ENCODE measurements at places on chromosomes 7 and 10.

GRCh38 chr7:152871678-152872060 lies 112.1 kb downstream of the ACTR3B start:
- no peak for DNase-seq

DNA sequence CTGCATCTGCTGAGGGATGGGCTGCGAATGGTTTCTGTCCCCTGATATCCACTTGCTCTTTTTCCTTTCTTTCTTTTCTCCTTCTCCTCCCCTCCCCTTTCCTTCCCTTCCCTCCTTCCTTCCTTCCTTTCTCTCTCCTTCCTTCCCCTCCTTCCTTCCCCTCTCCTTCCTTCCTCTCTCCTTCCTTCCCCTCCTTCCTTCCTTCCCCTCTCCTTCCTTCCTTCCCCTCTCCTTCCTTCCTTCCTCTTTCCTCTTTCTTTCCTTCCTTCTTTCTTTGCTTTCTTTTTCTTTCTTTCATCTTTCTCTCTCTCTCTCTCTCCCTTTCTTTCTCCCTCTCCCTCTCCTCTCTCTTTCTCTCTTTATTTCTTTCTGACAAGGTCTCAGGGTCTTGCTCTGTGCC lies 20.2 kb upstream of the SPDYE1 start:
- no peak for DNase-seq

DNA sequence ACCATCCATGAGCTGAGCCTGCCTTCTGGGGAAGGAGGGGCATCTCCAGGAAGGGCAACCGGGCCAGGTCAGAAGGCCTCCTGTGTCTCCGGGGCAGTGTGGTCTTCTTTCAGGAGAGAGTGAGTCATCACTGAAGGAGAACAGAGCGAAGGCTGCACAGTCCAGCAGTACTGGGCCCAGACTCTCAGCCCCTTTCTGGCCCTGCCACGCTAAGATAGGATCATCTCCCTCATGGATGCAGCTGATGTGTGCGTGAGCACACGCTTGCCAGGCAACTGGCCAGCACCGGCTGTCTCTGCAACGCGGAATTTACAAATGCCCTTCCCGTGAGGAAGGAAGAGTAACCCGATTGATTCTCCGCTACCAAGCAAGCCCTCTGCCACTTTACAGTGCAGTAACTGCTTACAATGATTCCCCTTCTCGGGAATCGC lies 328.2 kb downstream of the TNS3 start:
- DNase-seq = no peak

DNA sequence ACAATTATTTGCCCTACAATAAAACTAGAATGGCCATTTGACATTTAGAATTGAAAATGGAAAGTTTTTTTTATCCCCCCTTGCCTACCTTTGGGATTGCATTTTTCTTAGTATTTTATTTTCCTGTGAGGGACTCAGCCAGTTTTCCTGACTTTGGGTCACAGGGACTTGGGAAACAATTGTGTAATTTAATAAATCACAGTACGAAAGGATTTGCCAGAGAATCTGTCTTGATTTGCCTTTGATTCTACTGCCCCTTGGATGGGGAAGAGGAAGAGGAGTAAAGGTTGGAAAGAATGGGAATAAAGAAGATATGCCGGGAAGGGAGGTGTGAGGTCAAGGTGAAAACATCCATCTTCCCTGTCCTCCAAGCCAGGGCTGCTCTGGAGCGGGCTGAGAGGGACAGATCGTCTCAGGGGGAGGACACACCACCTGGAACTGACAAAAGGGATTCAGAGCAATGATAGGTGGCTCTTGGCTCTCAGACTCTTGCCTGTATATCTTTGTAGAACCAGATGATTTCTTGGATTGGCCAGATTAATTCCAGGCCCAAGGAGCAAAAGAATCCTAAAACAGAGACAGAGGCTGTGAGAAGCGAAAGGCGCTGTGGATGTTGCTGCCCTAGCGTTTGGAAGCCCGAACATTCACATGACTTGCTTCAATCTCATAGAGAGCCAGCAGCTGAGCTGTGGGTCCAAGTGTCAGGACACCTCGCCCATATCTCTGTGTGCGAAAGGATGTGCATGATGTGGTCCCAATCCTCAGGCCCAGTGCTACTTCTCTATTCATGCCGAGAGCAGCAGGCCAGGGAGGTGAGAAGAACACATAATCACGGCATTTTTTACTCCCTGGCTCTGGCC lies 50.3 kb upstream of the ZEB1 start:
- DNase-seq = no peak

GRCh38 chr10:75952093-75952492 lies 520.7 kb downstream of the LRMDA start:
- DNase-seq = no peak

GRCh38 chr10:132580143-132580542 lies 42.6 kb downstream of the INPP5A start:
- no peak for DNase-seq

DNA sequence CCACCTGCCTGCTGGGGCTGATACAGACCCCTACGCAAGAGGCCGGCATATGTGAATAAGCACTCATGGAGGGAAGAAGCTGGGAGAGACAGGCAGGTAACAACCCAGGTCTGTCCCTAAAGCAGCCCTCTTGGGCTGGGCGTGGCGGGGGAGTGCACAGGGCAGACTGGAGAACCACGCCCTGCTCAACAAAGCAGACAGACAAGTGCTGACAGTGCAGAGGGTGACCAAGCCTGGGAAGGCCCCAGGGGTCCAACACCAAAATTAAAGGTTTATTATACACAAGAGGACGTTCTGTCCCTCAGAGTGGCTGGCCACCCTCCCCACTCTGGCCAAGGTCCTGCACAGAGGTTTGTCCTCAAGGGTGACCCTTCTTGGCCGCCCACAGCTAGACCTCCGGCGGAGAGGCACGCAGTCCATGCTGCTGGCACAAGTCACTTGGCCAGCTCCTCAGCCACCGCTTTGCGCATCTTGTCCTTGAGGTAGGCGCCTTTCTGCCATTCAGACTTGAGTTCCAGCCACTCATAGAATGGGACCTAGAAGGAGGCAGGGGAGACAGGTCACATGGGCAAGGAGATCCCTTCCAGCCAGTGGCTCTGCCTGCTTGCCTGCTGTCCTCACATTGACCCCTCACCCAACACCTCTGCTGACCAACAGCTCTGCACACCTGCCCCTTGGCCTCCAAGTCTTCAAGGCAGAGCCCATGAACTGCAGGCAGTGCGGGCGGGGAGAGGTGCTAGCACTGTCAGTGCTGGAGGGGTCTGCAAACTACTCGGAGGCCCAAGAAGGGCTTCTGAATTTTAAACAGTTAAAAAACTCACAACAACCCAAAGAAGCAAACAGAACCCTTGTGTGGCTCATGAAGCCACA lies 11.4 kb upstream of the NACAD start:
- DNase-seq = no peak

DNA sequence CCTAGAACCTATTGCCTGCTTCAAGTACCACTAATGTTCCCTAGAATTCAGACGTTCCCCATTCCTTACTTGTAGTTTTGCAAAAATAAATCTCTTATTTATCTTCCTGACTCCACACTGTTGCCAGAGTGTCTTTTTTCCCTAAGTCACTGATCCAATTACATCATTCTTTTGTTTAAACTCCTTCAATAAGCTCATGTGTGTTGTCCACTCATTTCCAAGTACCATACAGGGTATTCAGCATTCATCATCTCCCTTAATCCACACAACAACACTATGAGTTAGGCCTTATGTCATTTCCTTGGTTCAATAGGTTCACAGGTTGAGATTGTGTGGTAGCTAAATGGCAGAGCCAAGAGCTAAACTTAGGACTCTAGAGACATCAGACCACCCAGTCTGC lies 119.9 kb upstream of the RHOBTB1 start:
- DNase-seq = no peak

- no peak for DNase-seq
Measured at GRCh38 chr7:99111591-99111990, 32.3 kb downstream of the SMURF1 start.

DNA sequence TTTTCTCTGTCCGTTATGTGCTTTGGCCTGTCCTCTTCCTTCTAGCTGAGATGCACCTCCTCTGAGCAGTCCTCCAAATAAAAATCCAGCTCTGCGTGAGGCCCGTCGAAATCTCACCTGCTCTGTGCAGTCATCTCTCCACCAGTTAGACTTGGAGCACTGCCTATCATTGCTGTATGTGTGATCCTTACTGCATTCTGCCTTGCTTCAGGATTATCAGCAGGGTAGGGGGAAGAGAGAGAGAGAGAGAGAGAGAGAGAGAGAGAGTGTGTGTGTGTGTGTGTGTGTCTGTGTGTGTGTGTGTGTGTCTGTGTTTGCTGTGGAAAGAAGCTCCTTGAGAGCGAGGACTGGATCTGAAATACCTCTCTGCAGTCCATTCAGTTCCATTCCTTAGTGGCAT lies 129.4 kb downstream of the CCNY start:
- no peak for DNase-seq

GRCh38 chr7:22675421-22675820 lies 51.6 kb upstream of the IL6 start:
- DNase-seq = no peak

DNA sequence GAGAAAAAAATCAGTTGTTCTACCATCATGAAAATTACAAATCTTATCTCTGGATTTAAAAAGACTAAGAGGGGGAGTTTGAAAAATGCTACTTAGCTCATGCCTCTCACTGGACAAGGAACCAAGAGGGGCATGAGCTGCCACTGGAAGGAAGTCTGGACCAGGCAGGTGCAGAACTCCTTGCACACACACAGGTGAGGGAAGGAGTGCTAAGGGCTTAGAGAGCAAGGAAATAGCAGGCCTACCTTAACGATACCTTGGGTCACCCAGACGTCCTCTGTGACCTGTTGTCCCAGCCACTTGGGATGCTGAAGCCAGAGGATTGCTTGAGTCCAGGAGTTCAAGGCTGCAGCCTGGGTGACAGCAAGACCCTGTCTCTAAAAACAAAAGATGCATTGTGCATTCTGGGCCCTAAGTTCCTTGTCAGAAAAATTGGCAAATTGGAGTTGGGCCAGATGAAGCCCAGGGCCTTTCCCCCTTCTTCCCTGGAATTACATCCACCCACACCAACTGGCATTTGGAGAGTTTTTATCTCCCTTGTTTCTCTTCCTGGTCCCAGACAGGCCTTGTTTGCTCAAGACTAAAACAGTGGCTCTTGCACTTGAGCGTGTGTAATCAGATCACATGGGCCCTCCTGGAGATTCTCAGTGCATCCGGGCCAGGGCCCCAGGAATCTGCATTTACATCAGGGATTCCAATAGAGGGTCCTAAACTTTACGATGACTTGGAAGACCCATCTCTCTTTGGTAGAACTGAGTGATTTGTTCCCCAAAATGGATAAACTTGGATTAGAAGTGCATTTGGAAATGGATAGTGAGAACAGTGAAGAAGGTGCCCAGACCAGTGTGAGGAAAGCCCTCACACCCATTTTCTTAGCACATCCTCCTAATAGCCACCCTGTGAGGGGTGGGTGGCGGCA lies 3.0 kb downstream of the DDIT4 start:
- DNase-seq = no peak

- DNase-seq = no peak
Measured at GRCh38 chr7:92790992-92791391, 45.4 kb downstream of the CDK6 start.

Data from activated CD4-positive, alpha-beta T cell treated with anti-CD3 and anti-CD28 coated beads for 24 hours (primary cell).